ENCODE measurements at places on chromosomes 2 and 18.

DNA sequence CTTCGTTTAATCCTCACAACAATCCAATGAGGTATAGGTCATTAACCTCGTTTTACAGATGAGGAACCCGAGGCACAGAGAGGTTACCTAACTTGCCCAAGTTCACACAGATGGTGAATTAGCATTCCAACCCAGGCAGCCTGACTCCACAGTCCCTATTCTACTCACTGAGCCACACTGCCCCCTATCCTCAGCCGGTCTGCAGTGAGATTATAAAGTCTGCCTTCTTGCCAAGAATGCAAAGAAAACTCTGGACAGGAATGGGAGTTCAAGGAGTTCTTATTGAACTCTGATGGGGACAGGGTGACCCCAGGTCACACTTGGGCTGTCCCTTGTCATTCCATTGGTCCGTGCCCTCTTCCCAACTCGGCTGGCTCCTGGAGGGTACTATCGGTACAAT is 118.1 kb upstream of the MSH6 start:
- DNase-seq, result no peak

GRCh38 chr18:24799176-24799575 is 338.7 kb downstream of the HRH4 start:
- no peak for DNase-seq

GRCh38 chr18:36297417-36298125 is at the start of gene FHOD3:
Gene FHOD3, plus strand, starts transcription at chr18:36297713. Its CDS starts 123 bp downstream, at chr18:36297836.
- peak; percentile 30 for DNase-seq

DNA sequence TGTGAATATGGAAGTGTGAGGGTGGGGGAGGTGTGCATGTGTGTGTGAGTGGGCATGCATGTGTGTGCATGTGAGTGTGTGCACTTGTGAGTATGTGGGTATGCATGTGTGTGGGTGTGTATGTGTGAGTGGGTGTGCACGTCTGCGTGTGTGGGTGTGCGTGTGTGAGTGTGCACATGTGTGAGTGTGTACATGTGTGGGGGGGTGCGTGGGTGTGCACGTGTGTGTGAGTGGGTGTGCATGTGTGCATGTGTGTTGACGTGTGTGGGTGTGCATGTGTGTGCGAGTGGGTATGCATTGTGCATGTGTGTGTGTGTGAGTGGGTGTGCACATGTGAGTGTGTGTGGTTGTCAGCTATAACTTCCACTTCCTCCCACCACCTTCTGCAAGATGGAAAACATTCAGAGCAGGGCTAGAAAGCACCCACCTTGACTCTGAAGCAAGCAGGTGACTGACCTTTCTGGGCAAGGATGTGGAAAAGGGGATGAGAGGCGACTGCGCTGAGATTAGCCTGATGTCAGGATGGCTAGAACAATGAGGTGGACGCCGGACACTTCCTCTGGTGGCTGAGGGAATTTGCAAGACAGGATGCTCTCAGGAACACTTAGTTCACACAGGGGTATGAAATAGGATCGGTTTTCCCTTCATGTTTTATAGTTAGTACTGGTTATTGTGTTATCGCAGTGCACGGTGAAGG is 103.6 kb downstream of the ACKR3 start:
- DNase-seq, result no peak

DNA sequence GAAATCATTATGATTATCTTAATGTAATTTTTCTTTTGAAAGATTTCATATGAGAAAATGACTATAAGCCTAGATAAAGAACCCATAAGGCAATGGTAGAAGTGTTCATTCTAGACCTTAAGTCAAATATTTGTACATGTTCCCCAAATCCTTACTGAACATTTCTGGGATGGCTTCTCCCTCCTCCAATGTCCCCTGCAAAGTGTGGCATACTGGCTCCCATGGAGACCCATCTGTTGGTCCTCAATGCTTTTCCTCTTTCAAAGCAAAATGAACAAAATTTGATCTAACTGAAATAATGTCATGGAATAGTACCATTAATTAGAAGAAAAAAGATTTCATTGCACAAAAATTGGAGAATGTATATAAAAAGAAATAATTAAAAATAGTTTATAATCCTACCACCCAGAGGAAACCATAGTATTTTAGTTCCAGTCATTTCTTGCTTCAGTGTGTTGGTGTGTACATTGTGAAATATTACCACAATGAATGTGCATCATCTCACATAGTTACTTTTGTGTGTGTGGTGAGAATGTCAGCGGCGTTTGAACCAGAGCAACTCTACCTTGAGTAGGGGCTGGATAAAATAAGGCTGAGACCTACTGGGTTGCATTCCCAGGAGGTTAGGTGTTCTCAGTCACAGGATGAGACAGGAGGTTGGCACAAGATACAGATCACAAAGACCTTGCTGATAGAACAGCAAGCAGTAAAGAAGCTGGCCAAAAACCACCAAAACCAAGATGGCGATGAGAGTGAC is 181.3 kb downstream of the UXS1 start:
- no peak for DNase-seq

DNA sequence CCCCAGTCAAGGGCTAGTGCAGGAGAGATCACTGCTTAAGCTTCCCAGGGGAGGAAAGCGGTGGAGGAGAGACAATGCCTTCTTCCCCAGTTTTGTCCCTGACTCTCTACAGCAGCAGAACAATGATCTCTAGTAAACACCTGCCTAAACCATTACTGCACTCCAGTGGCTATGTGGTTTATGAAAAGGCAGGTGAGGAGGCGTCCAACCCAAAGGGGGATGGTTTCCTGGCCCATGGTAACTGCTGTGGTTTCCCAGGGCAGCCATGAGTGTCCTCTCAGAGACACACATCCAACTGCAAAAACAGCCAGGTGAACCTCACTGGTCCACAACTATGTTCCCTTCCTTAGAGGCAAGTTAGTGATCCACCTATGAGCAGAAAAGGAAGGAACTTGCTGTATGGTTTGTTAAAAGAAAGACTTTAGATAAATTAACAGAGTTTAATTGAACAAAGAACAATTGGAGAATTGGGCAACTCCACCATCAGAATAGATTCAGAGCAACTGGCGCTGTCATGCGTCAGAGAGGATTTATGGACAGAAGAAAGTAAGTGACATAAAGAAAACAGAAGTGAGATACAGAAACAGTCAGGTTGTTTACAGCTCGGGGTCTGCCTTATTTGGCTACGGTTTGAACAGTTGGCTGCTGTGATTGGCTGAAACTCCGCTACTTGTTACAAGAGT is 4.8 kb upstream of the TTC39C start:
- no peak for DNase-seq

DNA sequence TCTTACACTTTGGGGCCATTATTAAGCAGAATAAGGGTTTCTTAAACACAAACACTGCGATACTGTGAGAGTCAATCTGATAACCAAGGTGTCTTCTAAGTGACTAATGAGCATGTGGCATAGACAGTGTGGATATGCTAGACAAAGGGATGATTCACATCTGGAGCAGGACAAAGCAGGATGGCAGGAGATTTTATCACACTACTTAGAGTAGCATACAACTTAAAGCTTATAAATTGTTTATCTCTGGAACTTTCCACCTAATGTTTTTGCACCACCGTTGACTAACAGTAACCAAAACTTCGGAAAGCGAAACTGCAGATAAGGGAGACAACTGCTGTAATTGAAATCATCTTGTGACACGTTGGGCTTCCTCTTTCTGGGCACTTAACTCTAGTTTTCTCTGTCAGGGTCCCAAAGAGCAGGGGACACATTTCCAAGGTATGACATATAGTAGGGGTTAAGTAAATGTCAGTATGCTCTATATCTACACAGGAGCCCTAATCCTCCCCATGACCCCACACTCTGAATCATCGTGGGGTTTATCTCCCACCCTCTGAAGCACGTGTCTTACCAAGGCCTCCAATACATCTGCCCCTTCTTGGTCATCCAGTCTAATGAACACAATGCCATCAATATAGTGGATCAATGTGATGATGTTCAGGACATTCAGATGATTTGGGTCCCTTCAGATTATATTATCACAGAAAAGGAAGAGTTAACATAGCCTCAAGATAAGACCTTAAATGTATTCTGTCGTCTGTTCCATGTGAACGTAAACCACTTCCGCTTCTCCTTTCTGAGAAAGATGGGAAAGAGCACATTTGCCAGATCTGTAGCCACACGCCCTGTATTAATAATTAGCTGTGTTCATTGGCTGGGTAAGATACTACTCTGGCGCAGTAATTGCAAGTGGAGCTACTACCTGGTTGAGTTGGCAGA is 78.7 kb downstream of the FTCDNL1 start:
- DNase-seq, result no peak

DNA sequence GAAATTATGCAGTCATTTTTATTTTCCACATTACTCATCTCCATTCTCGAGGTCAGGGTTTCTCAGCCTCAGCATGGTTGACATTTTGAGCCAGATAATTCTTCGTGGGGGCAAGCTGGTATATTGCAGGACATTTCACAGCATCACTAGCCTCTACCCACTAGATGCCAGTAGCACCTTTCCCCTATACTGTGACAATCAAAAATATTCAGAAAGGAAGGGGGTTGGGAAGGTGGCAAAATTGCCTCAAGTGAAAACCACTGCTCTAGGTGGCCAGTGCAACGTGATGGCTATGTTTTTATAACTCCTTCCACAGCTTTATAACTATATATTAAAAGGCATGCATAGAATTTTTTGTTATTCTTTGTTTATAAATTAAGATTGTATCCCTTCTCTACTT is 294.5 kb downstream of the CNTNAP5 start:
- DNase-seq, result no peak

DNA sequence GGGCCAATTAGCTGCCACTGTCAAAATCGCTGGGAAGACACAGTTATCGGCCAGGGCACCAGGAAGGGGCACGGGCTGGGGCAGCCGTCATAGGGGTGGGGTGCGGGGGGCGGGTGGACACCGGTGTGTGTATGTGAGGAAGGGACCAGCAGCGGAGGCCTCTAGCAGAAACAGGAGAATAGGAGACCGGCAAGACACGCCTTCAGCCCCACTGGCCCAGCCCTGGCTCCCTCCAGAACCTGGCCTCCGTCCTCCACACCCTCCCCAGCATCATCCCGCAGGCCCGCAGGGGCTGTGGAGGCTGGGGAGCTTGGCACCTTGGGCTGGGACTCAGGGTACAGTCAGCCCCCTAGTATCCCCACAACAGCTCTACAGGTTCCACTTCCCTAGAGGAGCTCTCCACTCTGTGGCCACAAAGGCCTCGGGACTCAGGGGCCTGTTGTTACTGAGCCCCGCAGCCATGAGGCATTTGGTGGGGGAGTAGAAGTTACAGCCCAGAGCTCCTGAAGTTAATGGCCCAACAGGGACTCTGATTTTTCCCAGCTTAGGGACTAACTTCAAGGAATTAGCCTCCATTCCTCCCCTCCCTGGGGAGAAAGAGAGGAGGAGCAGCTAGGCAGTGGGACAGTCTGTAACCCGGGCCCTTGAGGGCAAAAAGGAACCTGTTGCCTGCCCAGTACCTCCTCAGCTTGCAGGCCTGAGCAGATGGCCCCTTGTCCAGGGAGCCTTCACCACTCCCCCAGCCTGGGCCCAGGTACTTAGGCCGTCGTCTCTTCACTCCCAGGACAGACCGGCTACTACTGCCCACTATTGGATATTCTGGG is 19.9 kb downstream of the SH2D6 start:
- no peak for DNase-seq

DNA sequence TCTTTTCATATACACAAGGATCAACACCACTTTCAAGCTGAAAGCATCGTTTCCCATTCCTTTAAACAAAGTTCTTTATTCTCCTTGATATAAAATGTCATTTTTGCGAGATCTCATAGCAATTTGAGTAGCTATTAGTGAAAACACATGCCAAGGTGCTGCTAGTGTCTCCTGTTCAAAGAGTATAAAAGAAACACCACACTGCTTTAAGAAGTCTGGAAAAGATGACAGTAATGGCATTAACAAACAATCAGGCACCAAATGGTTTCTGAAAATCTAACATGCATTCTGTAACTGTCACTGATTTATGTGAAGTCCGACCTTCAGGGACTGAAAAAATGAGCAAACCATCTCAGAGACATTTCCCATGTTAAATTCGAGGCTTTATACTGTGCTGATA is 2.4 kb downstream of the CCBE1 start:
- no peak for DNase-seq

- DNase-seq, result no peak
Measured at GRCh38 chr2:18005411-18005810, 126.9 kb downstream of the KCNS3 start.

DNA sequence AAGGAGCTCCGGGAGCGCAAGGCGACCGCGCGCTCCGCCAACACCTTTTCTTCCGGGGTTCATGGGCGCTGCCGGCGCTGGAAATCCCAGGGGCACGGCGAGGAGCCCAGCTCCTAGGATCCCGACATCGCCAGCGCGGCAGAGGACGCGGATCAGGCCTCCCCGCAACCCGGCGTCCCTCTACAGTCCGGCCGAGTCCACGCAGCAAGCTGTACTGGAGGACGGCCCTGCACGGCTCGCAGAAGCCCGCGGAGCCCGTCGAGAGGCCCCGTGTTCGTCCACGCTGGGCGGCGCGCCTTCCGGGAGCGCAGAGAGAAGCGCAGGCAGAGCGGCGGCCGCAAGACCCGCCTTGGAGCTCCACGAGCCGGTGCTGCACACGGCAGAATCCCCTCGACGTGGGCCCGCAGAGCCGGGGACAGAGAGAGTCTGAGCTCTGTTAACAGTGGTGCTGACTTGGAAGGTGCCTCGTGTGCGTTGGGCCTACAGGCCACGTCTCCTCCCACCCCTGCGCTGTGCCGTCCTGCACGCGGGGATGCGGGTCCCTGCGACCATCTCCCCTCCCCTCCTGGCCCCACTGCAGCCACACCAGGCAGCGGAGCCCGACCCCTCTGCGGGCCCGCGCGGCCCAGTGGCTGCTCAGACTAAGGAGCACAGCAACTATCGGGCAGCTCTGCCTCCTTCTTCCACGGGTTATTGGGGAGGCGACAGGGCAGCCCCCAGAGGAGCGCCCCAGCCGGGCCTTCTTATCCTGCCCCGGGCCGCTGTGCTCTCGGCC is 28.1 kb upstream of the PTPN2 start:
- DNase-seq, result no peak

- DNase-seq, result peak; percentile 40
Measured at GRCh38 chr2:179239195-179239594, 25.4 kb downstream of the SESTD1 start.

- no peak for DNase-seq
Measured at GRCh38 chr2:136207030-136207623, 89.2 kb upstream of the CXCR4 start.

- no peak for DNase-seq
Measured at GRCh38 chr2:167792126-167792525, 455.3 kb downstream of the STK39 start.

DNA sequence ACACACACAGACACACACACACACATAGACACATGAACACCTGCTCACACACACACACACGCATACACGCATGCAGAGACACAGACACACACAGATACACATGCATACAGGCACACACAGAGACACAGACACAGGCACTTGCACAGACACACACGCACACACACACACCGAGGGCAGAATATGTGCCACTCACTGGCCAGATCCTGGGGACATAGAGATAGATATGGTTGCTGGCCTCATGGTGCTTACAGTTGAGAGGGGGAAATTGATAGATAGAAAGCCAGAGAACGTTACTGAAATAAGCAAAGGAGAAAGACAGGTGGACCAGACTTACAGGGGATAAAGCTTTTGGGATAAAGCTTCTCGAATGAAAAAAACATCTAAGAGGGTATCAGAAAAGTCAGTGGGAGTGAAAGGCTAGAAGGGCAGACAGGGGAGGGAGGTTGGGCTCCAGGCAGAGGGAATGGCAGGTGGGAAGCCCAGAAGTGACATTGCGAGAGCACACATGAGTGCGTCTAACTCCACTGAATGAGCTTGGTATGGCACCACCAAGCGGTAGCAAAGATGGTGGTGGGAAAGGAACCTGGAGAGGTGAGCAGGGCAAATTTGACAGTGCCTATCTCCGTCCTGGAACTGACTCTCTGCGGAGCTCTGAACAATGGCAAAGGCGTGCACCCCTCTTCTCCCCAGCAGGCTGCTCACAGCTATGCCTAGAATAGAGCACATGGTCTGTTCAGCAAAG is 390.1 kb upstream of the TRIB2 start:
- DNase-seq, result no peak

GRCh38 chr2:236803621-236804020 is 234.0 kb downstream of the ACKR3 start:
- no peak for DNase-seq
